Small intestine (tissue), 16 donors: ENCODE measurements at places on chromosomes 12 and 14.

DNA sequence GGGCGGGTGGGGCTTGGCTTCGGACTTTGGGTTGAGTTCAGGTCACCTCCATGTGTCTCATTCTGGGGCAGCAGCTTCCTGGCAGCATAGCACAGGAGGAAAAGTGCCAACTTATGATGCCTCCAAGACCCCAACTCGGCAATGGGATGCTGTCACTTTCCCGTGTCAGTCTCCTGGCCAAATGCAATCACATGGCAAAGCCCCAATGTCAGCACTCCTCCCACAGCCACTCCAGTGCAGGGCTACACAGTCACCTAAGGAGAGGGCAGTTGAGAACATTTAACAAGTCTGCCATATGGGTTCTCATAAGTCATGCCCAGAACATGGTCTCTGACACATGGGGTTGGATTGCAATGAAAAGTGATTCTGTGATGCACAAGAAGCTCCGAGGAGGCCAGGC is 26.7 kb downstream of the ELK3 start:
- DNase-seq: no peak

- peak; percentile 77 for DNase-seq
These were observed 232.1 kb downstream of the MSRB3 start for GRCh38 chr12:65510584-65511050.

DNA sequence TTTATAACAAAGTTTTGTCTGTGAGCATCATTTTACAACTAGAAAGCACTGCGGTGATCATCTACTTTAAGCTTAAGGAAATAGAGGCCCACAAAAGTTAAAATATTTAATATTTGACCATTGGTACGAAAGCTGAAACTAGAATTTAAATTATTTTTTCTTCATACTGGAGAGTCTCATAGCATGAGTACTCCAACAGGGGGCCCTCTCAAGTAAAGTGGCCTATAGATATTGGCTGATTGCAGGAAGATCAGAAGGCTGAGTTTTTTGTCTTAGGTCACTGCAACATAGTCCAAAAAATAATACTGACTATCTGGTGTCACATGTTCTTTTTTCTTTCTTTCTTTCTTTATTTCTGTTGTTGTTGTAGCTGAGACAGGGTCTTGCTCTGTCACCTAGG is 75.3 kb upstream of the ZDHHC17 start:
- no peak for DNase-seq

DNA sequence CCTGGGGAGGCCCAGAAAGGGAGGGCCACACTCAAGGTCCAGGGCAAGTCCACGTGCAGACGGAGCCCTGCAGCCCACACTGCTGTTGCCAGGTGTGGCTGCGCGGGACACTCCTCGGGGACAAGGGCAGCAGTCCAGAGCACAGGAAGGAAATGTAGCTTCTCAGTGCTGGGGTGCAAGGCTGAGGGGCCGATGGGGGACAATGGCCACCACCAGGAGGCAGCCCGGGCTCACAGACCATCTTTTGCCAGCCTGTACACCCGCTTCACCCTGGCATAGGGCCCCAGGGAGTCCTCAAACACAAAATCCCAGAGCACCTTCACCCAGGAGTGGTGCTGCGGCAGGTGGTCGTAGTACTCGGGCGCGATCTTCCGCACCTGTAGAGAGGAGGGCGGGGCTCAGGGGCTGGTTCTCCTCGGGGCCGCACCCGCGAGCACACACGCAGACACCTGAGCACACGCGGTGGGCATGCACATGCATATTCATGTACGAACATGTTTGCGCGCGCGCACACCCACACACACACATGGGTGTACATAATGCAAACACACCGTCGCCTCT is 12.8 kb downstream of the DEGS2 start:
- peak; percentile 88 for DNase-seq

GRCh38 chr12:76946446-76946845 is 67.6 kb upstream of the CSRP2 start:
- DNase-seq: no peak

- DNase-seq: no peak
These were observed 32.8 kb downstream of the KCTD10 start for GRCh38 chr12:109444259-109444658.

DNA sequence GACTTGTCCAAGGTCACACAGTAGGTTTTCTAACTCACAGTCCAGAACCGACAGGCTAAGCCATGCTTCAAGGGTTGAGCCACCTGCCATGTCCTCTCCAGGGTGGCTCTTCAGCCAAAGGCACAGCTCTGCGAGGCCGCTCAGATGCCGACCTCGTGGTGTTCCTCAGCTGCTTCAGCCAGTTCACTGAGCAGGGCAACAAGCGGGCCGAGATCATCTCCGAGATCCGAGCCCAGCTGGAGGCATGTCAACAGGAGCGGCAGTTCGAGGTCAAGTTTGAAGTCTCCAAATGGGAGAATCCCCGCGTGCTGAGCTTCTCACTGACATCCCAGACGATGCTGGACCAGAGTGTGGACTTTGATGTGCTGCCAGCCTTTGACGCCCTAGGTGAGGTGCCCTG is 12.7 kb upstream of the OAS2 start:
- DNase-seq: no peak

- DNase-seq: no peak
These were observed 83.2 kb downstream of the SLC38A6 start for GRCh38 chr14:61064210-61064609.

DNA sequence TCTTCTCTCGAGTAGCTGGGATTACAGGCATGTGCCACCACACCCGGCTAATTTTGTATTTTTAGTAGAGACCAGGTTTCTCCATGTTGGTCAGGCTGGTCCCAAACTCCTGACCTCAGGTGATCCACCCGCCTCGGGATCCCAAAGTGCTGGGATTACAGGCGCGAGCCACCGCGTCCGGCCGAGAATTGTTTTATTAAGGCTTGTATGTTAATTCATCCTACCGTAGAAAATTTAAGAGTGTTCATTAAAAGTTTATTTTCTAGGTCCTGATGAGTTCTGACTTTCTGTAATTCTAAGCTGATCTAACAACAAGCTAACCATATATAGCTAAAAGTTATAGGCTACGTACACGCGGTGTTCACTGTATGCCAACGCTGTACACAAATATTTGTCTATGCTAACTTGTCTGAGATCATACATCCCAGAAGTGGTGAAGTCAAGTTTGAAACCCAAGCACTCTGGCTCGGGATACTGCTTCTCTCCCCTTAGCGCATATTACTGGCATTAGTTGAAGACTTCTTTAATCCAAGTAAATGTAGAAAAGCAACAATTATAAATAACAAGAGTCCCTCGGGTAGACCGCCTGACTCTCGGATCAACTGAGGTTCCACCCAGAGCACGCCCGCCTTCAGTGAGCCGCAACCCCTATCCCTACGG is 570 bp upstream of the MRPS35 start:
- DNase-seq: peak; percentile 60

DNA sequence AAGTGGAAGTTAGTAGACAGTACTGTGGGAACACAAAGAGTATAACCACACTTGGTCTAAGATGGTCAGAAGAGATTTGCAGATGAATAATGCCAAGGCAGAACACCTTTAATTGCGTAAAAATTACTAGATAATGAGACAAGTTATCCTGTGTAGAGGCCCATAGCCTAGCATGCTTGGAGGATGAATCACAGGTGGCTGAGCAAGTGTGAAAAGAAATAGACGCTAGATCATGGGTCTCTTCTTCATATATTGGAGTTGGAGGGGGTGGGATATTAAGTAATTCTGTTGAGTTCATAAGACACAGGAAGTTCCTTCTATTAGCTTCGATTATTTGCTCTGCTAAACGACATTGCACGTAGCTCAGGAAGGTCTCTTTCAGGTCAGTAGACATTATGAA is 454.3 kb upstream of the LMO3 start:
- no peak for DNase-seq

DNA sequence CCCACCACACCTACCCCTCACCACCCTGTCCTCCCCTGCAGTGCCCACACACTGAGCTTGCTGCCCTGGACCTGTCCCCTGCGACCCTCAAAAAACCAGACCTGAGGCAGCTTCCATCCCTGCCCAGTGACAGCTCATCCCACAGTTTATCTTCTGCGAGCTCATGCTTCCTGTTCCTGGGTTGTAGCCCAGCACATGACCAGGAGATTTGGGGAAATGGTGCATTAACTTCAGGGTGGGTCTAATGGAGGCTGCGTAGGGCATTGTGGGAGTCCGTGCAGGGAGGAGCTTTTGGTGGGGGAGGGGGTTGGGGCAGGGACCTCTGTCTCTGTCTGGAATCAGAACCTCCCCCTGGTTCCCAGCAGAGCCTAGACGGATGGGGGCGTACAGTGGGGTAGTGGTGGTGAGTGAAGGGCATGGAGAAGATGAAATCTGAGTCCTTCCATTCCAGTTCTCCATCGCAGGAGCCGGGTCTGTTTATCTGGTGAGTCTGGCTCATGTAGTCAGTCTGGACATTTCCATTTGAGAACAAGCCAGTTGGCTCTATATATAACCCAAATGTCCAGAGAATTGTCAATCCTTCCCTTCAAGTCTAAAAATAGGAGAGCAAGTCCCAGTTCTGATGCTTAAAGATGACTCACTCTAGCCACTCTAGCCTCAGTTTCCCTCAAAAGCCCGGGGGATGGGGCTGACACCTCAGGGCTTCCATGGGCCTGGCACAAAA is 270.9 kb downstream of the CACNA1C start:
- DNase-seq: no peak

- no peak for DNase-seq
These were observed 459 bp downstream of the NUAK1 start for GRCh38 chr12:106138357-106138632.

GRCh38 chr14:90569606-90570387 is 173.0 kb downstream of the CALM1 start:
- DNase-seq: no peak

- DNase-seq: no peak
These were observed 112.9 kb downstream of the TMEM132D start for GRCh38 chr12:129790930-129791329.

DNA sequence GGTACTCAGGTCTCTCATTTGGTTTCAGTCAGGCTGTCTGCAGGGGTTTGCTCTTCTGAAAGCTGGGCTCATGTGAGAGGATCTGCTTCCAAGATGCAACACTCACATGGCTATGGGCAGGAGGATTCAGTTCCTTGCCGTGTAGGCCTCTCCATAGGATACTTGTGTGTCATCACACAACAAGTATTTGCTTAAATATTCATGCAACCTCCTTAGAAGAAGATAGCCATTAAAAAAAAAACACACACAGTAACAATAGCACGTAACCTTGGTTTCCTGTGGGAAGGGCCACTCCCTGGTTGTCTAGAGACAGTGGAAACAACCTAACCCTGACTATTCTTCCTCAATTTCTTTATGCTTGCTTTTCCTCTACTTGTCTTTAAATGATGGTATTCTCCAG is 31.8 kb upstream of the CLEC4E start:
- DNase-seq: no peak

DNA sequence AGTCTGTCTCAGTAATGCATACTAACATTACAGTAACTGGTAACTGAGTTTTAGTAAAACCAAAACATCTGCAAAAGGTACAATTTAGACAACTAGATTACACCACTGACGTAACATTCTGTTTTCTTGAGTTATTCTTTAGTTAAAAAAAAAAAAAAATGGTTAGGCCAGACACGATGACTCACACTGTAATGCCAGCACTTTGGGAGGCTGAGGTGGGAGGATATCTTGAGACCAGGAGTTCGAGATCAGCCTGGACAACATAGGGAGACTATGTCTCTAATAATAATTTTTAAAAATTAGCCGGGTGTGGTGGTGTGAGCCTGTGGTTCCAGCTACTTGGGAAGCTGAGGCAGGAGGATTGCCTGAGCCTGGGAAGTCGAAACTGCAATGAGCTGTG is 34.1 kb downstream of the AP5M1 start:
- no peak for DNase-seq

DNA sequence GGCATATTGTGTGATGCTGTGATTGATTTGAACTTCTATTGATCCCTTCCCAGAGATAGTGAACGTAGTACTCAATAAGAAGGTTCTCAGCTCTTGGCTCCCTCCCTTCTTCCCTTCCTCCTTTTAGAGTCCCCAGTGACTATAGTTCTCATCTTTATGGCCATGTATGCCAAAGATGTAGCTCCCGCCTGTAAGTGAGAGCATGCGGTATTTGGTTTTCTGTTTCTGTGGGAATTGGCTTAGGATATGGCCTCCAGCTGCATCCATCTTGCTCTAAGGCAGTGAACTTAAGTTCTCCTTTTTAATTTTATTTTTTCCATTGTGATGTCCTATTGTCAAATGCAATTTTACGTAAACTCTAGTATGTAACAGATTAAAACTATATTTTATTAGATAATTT is 109.5 kb downstream of the AEBP2 start:
- DNase-seq: no peak
